HuH-7.5 (cell line): ENCODE measurements at places on chromosomes 4 and X.

DNA sequence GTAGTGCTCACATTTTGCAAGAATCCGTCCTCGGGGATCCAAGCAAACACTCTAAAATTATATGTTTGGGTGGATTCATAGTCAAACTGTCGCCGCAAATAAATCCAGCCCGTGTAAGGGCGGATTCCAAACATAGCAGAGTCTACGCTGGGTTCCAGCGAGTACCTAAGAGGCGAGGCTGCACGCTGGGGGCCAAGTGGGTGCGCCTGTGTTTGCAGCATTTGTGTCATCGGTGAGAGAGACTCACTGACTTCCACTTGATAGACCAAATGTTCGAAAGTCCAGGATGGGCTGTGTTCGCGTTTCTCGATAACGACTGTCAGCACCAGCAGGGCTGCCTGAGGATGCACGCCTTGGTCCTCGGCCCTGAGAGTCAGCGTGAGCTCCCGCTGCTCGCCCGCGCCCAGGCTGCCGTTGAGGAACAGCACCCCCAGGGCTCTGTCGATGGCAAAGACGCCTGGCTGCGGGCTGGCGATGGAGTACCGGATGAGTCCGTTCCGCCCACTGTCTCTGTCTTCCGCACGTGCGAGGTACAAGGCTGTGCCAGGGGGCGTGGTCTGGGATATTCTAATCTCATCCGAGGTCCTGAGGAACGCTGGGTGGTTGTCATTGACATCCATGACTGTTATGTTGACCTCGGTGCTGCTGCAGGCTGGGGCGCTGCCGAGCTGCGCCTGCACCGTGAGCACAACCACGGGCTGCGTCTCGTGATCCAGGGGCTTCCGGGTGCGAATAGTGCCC, 158.7 kb downstream of the DCHS2 start:
- DNase-seq, result no peak

GRCh38 chrX:13478740-13479451, 90.5 kb upstream of the EGFL6 start:
- no peak for DNase-seq

- DNase-seq, result no peak
These were observed 1000.7 kb downstream of the STIM2 start for GRCh38 chr4:27861381-27861787.

GRCh38 chrX:120380699-120381098, 18.8 kb downstream of the ATP1B4 start:
- no peak for DNase-seq

- no peak for DNase-seq
These were observed 21.2 kb downstream of the ZFP42 start for GRCh38 chr4:188016754-188017153.

DNA sequence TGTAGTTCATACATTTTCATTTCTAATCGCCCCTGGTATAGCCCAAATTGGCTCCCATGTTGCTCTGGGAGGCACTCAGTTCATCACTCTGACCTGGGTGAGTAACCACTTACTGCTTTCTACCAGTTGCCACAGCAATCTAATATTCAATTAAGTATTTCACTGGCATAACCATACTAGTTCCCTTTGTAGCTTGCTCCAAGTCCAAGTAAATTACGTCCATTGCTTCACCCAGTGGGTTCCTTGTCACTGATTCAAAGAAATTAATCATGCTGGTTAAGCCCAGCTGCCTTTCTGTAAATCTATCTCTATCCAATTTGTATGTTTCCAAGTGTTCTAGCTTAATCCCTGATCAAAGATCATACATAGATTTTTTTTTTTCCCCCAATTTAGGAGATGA, 92.0 kb upstream of the CBR4 start:
- no peak for DNase-seq

- DNase-seq, result no peak
These were observed 9.0 kb downstream of the ATP10D start for GRCh38 chr4:47494124-47494430.

DNA sequence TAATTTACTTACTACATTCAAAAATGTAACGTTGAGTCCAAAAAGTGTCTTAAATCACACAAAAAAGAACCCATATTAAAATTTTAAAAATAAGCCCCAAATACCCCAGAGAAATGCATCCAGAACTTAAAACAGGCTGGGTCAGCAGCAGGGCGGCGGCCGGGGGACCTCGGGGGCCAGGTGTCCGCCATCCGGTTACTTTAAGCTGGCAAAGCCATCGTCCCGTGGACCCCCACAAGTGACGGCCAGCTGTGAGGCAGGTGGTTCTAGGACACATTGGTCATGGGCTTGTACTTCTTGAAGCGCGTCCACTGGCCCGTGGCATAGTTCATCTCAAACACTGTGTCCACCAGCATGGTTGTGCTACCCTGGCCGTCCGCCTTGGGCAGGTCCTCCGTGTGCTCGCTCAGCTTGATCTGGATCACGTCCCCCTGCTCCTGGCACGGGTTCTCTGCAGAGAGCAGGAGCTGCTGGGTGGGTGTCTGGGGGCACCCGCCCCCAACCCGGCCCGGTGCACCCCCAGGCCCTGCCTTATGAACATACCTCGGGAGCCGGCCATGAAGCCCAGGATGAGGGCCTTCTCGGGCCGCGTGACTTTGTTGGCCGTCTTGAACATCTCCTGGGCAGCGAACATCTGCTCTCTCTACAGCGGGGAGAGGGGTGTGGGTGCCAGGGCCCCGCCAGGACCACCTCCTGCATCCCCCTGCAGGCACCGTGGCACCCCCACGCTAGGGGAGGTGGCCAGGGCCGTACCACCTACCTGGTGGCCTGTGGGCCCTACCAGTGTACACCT, 25.5 kb downstream of the NELFA start:
- no peak for DNase-seq

GRCh38 chrX:10158279-10159144, 1.7 kb downstream of the CLCN4 start:
- DNase-seq, result no peak

GRCh38 chr4:156419080-156419685, 465.5 kb upstream of the CTSO start:
- DNase-seq, result no peak

DNA sequence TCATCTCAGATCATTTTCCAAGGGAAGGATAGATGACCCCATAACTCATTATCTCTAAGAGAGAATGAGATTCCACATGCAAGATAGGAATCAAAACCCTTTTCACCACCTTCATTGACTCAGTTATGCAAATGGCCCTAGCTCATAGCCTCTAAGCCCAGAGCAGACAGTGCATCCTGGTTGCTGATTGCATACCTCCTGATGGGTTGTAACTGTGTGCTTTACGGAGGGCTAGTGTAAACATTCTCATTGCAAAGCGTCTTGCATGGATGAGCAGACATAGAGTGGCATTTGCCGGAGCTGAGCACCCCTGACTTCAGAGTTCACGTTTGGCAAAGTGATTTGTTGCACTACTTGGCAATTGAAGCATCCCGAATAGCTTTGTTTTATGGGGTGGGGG, 151.0 kb downstream of the VCX3A start:
- no peak for DNase-seq

DNA sequence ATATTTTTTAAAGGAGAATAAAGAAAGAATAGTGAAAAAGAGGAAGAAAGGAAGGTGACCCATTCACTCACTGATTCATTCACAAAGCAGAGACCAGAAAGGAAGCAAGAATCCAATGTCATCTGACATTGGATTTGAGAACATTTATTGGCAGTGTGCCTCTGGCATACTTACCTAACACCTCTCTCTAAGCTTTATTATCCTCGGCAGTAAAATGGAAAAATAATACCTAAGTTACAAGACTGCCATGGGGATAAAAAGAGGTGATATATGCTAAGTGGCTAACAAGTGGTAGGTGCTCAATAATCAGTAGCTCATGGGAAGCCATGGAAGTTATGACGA, 41.6 kb upstream of the PPARGC1A start:
- no peak for DNase-seq

DNA sequence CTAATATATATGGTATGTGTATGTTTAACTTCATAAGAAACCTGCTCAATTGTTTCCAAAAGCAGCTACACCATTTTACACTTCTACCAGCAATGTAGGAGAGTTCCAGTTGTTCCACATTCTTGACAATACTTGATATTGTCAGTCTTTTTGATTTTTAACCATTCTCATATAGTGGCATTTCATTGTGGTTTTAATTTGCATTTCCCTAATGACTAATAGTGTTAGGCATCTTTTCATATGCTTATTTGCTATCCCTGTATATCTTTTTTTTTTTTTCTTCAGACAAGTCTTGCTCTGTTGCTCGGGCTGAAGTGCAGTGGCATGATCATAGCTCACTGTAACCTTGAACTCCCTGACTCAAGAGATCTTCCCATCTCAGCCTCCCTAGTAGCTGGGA, 58.2 kb upstream of the TRIM2 start:
- no peak for DNase-seq

- DNase-seq, result no peak
These were observed 794 bp downstream of the HSD17B13 start for GRCh38 chr4:87321888-87322287.

DNA sequence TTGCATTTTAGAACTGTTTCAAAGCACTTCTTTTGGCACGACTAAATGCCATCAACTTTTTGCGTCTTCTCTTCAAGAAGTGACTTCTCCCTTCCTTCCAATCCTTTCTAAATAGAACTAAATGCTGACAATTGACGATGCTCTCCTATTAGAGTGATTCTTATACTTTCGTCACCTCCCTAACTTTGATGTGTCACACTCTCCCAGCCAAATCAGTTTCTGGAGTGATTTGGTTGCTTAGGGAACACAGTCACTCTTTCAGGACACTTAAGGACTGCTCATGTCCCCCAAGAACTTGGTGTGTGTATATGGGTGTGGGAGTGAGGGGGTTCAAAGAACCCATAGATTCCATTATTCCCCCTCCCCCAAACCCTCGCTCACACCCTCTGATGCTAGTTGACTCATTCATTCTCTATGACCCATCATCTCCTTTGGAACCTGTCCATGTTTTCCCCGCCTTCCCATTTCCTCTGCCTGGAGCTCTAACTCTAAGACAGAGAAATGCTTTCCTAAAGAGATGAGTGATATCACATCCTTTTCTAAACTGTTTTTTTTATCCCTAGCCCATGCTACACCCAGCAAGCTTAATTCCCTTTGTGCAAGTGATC, 26.8 kb upstream of the AREG start:
- DNase-seq, result no peak

DNA sequence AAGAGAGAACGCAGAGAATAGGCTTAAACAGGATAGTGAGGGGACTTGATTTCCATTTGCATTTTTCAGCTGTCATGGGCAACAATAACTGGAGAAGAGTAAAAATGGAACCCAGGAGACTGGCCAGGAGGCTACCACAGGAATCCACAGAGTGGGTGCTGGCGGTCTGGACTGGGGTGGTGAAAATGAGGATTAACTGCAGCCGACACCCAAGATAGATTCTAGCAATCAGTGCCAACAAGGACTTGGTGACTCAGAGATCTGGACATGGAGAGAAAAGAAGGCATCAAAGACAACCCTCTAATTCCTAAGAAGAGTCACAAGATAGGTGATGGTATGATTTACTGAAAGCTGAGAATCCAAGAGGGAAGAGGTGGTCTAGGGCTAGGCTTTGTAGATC, 102.8 kb downstream of the ATP8A1 start:
- no peak for DNase-seq

GRCh38 chr4:174855050-174855449, 26.0 kb upstream of the GLRA3 start:
- no peak for DNase-seq

- no peak for DNase-seq
These were observed 83.1 kb downstream of the DLG3 start for GRCh38 chrX:70527610-70528345.

DNA sequence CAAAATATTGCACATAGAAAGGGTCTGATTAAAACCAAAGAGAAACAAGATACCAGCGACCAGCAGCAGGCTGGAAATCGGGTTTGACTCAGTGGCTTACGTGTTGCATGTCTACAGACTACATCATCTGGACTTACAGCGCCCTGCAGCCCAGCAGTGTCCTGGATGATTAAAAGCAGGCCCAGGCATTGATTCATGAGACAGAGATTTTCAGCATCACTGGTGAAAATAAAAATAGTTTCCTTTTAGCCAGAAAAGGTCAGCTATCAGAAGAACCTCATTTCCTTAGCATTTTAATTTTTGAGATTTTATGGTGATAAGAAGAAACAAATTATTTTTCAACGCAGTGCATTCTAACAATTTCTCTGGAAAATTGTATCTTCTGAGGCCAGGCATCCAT, 190.6 kb downstream of the PTTG2 start:
- no peak for DNase-seq

- DNase-seq, result no peak
These were observed 32.5 kb upstream of the TLR2 start for GRCh38 chr4:153651587-153651986.

DNA sequence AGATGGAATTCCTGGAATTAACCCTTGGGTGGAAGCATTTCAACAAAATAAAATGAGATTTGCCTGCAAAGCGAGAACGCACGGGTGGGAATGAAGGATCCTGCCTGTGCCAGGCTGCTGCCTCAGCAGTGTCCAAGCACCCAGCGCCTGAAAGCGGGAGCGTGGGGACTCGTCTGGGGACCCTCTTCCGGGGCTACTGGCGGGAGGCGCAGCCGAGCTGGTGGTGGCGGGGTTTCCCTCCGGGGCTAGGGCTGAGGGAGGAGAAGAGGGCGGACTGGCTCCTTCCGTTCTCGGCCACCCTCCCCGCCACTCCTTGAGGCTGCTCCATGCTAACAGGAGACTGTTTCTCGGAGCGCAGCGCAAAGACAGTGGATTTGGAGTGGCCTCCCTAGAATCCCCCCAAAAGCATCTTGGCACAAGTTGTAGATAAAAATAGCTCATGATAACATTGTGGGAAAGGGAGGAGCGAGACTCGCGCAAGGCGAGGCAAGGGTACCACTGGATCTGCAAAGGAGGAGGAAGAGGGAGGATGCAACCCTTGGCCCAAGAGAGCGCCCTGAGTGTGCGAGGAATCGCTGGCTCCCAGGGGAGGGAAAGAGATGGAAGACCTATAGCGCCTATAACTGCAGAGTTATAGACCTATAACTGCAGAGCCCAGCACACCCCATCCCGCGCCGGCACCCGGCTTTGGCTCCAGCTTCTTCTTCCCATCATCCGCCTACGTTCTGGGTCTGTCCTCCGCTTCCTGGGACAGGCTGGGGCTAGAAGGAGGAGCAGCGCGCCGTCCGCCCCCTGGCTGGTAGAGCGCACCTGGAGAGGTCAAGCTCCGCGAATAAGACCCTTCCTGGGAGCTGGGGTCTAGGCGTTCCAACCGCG, 1.3 kb downstream of the HS3ST1 start:
- no peak for DNase-seq

- DNase-seq, result no peak
These were observed 435.4 kb upstream of the TENM3 start for GRCh38 chr4:181807771-181808170.

- no peak for DNase-seq
These were observed 90.8 kb downstream of the IRF2 start for GRCh38 chr4:184383497-184384055.
